ENCODE measurements at places on chromosomes 3 and 15. TPM values are rescaled to one million over a fixed set of nuclear protein-coding genes. Genes with fewer than 3 reads are reported as not detected.

GRCh38 chr3:46369675-46370132 is 1.0 kb upstream of the CCR5 start:
- no peak for DNase-seq

Gene MUSTN1
- 440 TPM for total RNA-seq

DNA sequence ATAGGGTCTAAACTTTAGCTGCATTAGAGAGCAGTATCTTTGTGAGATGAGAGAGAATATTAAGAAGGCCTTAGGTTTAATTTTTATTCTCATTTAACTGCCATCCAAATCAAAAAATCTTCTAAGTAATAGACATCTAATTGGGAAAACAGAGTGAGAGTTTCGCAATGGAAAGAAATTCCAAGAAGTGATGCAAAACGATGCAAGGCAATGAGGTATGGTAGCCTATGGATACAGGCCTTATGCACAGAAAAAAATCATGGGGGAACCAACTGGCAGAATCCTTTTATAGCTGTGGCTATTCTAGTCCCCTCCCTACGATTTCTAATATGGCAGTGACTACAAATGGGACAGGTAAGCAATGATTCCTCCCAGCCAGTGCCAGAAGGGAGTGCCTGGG is 225.9 kb downstream of the GREM1 start:
- no peak for DNase-seq

DNA sequence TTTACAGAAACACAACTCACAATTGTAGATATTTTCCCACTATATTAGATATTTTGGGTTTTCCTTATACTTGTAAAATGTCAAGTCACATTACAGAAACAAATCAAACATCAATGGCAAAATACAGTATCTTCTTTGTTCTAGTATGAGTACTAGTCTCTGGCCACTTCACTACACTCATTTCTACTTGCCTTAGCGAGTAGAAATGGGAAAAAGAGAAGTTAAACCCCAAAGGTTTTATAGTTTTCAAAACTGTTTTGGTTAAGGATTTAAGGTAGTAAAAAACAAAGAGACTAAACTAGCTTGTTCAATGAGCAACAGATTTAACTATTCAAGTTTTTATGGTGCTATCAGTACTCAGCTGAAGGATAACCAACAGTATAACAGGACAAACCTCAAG is 81.7 kb downstream of the BTD start:
- DNase-seq = no peak

Gene SPINK8
- total RNA-seq = not detected

GRCh38 chr15:43186003-43186353 is 775 bp downstream of the CCNDBP1 start:
- DNase-seq = no peak

Gene ATG7
- 15.0 TPM for total RNA-seq

Gene TMEM158
- total RNA-seq = 0.31 TPM

- peak; percentile 54 for DNase-seq
Measured at GRCh38 chr3:49411535-49411967, 225 bp downstream of the RHOA start.

Gene WDR93
- not detected for total RNA-seq

Gene ARHGEF26
- total RNA-seq = 1.4 TPM

DNA sequence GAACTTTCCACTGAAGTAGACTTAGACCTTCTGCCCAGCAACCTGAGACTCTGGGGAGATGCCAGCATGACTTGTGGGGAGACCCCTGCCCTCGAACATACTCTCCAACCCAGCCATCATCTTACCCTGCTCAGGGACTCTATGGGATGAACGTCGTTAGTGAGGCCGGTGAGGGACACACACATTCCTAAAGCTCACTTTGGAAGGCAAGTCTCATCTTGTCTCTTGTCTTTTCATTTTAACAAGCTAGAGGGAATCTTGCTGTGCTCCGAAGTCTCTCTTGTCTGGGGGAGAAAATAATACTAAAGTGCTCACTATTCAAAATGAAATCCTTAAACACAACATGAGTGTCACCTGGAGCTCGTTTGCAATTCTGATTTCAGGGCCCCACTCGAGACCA is 239.5 kb upstream of the HES1 start:
- no peak for DNase-seq

GRCh38 chr3:63687278-63688225 is 35.1 kb downstream of the SNTN start:
- DNase-seq = no peak

GRCh38 chr3:186742618-186743380 is 25.6 kb downstream of the KNG1 start:
- DNase-seq = no peak

DNA sequence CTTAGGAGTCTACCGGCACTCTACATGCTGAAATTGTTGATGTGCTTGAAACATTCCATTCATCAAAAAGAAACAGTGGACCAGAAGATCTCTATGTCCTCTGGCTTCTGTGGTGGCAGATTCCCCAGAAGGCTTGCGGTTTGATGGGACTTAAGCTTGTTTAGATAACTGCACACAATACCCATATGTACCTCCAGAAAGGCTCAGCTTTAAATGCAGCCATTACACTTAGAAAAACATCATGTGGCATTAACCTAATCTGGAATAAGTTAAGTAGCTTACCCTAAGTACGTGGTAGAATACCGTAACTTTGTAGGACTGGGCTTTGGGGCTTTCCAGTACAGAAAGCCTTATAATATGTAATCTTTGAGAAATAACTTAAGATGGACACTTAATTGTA is 187.3 kb downstream of the RBMS3 start:
- DNase-seq = no peak

Gene PLSCR4
- 16.8 TPM for total RNA-seq

GRCh38 chr3:86737517-86737916 is 253.4 kb downstream of the VGLL3 start:
- DNase-seq = no peak

- DNase-seq = no peak
Measured at GRCh38 chr15:62488387-62488786, 323.3 kb upstream of the C2CD4B start.

Gene CCR2
- total RNA-seq = 1.4 TPM

DNA sequence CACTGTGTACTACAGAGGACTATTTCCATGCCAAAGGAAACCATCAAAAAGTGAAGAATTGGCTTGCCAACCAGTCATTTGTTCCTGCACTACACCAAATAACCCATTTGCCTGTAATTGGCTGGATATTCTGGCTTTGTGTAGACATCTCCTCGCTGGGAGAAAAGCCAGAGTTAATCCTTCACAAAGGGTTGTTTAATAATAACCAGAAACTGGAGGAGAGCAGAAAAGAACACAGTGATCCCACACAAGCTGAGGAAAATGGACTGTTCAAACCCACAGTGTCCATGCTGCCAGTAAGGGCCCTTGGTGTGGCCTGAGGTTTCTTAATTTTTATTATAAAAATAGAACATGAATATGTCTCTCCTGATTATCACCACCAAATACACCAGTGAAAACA is 294.0 kb downstream of the RORA start:
- DNase-seq = peak; percentile 53

- no peak for DNase-seq
Measured at GRCh38 chr15:33735637-33736247, 232.6 kb upstream of the CHRM5 start.

- no peak for DNase-seq
Measured at GRCh38 chr3:12541625-12542024, 3.7 kb downstream of the MKRN2OS start.

GRCh38 chr15:64979252-64979710 is 10.4 kb downstream of the SPG21 start:
- DNase-seq = no peak

DNA sequence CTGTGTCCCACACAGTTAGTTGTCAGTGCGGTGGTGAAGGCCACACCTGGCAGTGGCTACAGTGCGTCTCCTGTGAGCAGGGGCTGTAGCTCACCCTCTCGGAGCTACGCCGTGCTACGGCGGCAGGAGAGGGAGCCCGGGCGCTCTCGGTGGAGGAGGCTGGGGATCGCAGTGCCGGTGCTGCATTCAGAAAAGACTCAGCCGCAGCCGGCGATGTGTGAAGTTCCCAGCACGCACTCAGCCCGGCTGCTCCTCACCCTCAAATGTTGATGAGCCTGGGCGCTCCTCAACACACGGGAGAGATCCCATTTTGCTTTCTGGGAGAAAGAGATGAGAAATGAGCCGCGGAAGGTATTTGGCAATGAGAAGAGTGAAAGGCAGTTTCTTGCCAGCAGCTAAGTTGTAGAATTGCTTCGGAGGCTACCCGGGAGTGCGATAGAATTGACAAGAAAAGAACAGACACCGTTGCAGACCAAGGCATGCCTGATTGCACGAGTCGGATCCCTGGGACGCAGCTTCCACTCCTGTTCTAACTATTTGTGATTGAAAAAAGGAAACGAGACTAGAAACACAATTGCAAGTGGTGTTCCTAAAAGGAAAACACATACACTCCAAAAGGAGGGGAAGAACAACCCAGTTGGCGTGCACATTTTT is at the start of gene UNC13C:
Gene UNC13C (plus strand): TSS at position 189 of the 654 bp plus-strand sequence. CDS start 34,463 bp downstream, outside the sequence.
- peak; percentile 39 for DNase-seq

GRCh38 chr15:64182859-64183370 is 20.1 kb upstream of the PPIB start:
- no peak for DNase-seq

DNA sequence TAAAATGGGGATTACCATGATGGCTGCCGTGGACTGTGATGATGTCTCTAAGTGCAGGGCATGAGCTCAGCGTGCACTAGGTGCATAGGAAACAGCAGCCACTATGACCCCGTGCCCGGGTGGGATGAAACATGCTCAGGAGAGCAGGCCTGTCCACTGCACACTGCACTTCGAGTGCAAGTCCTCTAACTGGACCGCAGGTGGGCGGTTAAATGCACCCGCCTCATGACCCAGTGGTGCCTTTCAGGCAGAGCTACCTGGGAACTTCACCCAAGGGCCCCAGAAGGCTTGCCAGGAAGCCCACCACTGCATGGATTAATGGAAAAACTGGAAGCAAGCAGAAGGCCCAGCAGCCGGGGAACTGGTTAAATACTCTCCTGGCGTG is 34.0 kb downstream of the PRKCD start:
- DNase-seq = no peak

Gene GOLGA6B
- not detected for total RNA-seq

GRCh38 chr3:44870375-44871061 is 3.9 kb upstream of the TGM4 start:
- no peak for DNase-seq

DNA sequence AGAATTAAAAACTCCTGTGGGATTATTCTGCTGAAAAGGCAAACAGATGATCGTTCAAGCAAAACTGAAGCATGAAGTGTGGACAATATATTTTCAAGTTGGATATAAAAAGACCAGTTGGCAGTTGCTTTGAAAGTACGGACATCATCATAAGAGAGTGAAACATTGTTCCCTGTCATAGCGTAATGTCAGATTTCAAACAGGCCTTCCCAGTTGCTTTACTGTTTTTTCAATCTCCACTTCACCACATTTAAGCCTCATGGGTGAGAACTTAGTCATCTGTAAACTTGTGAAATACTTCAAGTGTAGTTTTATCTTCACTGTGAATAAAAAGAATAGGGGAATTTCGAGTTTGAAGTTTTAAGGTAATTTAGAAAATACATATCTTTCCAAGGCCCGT is 435.1 kb upstream of the CNTN3 start:
- DNase-seq = no peak

DNA sequence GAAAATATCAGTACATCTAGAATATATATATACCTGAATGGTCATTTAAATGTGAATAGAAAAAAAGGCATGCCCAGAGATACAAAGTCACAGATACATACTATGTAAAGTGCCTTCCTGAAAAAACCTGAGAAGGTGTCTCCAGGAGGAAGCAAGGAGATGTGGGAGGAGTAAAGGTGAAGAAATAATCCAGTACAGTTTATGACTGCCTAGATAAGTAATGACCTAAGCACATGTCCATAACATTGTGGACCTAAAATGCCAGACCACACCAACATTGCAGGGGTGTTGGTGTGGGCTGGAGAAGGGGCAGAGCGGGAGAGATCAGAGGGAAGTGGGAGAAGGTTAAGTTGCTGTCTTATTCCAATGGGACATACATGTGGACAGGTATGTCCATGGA is 226.9 kb downstream of the ZNF621 start:
- no peak for DNase-seq

GRCh38 chr15:84953136-84953535 is 28.5 kb upstream of the PDE8A start:
- DNase-seq = no peak

DNA sequence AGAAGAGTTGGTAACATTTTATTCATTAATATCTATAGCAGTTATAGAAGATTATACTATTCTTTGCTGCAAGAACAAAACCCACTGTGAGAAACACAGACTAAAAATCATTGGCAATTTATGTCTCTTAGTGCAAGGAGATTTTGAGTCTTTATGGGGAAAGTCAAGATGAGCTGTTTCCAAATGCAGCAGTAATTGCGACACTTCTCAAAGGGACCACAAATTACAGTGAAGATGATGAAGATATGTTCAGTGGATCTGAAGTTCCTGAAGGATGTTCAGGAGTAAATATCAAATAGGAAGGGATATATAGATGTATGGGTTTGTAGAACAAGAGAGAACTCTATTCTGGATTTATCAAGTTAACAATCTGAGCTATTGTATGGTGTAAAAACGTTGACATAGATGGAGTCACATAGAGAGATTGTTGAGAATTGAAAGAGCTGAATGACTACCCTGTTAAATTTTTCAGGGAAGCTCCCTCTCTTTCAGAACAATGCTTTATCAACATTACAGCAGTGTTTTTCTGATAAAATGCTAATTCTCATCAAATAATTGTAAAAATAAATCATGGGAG is 71.8 kb downstream of the DTWD1 start:
- DNase-seq = no peak

Gene TGM5
- total RNA-seq = 1.4 TPM

Gene AGTR1
- total RNA-seq = 15.8 TPM

DNA sequence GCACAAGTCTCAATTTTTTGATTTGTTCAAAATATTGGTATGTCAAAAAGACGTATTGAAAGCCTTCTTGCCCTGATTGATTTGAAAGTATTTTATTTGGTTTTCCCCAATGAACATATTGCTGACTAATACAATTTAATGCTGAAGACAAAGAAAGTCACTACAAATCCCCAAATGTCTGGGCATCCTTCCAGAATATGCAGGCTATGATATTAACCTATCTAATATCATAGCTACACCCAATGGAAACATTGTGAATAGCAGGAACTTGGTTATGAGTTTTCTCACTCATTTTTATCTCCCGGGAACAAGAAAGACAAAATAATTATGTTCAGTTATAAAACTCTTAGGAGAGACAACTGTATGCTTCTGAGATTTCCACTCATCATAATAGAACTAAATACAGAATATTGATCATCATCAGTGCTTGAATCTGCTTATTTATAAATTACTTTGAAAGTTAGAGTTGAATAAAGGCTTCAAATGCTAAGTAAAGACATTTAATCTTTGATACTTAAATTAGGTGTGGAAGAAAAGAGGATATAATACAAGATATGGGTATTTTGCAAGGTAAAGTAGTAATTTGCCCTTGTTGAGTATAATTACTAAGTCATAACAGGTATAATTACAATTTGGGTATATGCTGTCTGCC is 483.9 kb downstream of the RBMS3 start:
- DNase-seq = no peak

DNA sequence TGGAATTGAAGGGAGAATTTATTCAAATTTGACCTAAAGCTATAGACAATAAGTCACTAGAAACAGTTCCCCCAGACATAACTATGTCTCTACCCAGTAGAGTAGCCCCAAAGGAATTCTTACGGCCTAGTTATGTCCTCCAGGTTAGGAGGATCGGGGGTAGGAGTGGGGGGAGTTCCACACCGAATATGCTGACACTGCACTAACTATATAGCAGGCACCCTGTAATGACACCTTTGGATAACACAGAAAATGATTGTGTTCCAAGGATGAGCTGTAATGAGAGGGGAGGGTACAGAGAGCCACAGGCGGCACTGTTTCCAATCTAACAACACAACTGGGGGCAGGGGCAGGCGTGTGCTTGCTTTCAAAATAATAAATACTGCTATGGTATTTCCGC is 376.2 kb upstream of the RORA start:
- DNase-seq = no peak

Gene CSPG5
- total RNA-seq = 0.87 TPM

Gene C3orf85
- total RNA-seq = not detected
